ENCODE measurements at places on chromosomes 12 and 14.
A peak's percentile ranks its signal among the peaks of the same experiment; 100 is the strongest.

DNA sequence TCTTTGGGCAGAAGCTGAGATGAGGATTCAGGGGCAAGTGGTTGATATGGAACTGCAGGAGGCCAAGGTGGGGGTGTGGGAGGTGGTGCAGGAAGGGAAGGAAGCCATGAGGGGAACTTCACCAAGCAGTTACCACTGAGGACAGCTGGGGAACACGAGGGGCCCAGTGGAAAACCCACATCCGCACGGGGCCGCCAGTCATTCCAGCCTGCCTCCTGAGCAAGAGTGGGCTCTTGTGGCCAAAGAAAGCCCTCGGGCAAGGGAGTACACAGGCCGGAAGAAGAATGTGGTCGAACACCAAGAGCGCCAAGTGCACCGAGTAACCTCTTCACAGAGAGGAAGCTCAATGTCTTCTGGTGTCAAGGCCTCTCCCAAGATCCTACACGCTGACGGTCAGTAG lies 252.2 kb upstream of the FOXN3 start:
- no peak for DNase-seq

GRCh38 chr14:77457115-77457521 lies 283 bp downstream of the VIPAS39 start:
- DNase-seq: no peak

GRCh38 chr12:67714648-67715047 lies 66.1 kb downstream of the DYRK2 start:
- DNase-seq: no peak

- no peak for DNase-seq
Measured at GRCh38 chr14:67373347-67373746, 13.2 kb downstream of the EIF2S1 start.

DNA sequence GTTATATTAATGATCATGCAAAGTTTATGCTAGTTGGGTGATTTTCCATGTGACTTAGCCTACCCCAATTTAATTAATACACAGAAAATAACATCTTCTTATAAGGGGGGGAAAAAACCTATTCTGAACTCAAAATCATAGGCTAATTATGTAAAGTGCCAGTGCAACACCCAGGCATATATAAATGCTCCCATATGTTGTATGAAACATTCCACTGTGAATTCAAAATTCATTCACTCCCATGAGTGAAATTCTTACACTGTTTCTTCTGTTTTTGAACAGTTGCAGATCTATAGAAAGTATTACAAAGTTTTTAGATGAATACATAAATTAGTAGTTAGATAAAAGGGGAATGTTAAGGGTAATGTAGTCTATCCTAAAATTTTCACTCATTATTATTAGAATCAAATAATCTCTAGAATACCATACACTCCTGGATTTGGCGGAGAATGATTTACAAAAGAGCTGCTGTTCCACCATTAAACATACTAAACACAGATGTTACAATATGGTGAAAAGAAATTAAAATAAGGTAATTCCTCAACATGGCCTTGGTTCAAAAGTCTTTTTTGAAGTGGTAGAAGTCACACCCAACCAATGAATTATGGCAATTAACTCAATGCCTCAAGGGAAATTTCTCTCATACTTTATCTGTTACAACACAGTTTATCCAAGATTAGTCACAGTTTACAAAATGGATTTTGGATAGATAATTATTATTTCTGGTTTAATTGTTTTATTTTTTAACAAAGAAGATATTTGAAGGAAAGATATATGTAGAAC lies 454.1 kb upstream of the FLRT2 start:
- no peak for DNase-seq

- DNase-seq: peak; percentile 24
Measured at GRCh38 chr14:23537351-23538049, 14.1 kb downstream of the ZFHX2 start.

DNA sequence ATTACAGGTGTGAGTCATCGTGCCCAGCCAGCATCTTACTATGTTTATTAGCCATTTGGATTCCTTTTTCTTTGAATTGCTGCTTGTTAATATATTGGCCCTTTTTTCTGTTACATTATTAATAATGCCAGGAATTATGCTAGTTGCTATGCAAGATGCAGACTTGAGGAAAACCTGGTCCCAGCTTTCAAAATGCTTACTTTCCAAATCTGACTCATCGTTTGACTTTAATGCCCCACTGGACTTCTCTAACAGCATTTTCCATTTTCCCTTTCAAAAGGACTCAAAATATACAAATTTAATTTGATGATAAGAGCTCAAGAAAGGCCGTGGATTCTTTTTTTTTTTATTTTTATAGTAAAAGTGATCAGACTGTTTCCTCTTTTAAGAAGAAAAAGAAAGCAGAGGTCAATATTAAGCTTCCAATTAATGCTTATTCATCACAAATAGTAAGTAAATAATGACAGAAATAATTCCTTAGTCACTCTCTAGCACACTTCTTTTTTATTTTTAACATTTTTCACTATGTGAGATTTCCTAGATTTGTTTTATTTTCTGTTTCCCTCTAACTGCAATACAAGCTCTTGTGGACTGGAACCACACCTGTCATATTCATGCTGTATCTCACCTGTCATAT lies 146.1 kb upstream of the FGD4 start:
- DNase-seq: no peak

GRCh38 chr12:117380083-117380482 lies 18.7 kb upstream of the NOS1 start:
- no peak for DNase-seq

- DNase-seq: no peak
Measured at GRCh38 chr14:90034835-90035525, 26.8 kb upstream of the KCNK13 start.

DNA sequence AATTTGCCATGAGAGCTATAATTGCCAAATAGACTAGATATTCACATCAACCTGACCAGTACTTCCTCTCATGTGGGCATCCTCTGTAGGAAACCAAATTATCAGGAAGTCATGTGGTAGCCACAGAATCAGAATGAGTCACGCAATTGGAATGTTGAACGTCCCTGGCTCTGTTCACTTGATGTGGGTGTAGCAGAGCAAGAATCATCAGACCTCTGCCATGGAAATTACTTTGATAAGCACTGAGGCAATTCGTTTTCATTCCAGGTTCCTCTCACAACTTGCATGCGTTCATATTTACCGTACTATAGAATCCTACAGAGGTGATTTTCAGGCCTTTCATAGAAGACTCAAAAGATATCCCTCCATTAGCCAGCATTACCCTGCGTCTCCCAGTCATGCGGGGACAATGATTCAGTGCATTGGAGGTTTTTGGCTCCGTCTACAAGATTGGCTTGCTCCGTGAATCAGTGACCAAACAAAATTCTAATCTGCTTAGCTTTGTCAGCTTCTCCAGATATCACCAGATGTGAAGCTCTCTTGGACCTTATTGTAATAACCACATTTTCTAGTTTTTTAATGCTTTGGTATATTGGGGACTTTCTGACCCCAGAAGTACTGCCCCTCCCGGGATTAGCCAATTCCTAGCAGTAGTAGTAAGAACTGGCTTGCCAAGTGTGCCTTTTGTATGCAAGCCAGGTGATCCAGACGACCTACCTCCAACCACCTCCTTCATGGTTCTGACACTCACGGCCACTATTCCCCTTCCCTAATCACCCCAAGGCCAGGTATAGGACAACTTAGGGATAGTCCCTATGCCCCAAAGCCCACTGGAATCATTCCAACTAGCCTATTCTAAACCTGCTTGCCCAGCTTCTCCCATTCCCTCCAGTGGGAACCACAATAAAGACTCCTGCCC lies 133.4 kb downstream of the KICS2 start:
- DNase-seq: no peak

- peak; percentile 42 for DNase-seq
Measured at GRCh38 chr12:107990325-107990724, 138.8 kb upstream of the WSCD2 start.

GRCh38 chr12:77728018-77728417 lies 102.7 kb upstream of the NAV3 start:
- no peak for DNase-seq

GRCh38 chr12:52086366-52086765 lies 6.9 kb downstream of the SMIM41 start:
- no peak for DNase-seq

DNA sequence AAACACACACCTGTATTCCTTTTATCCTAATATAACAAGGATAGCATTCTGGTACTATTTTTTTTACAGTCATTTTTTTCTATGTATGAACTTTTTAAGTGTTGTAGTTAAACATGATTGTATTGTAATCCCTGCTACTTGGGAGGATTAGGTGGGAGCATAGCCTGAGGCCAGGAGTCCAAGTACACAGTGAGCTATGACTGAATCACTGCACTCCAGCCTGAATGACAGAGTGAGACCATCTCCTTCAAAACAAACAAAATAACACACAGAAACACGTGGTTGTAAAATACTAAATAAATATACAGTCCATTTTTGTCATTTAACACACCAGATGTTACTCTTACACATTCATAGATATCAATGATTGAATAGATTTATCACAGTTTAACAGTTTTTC lies 56.9 kb downstream of the MAP4K5 start:
- no peak for DNase-seq

DNA sequence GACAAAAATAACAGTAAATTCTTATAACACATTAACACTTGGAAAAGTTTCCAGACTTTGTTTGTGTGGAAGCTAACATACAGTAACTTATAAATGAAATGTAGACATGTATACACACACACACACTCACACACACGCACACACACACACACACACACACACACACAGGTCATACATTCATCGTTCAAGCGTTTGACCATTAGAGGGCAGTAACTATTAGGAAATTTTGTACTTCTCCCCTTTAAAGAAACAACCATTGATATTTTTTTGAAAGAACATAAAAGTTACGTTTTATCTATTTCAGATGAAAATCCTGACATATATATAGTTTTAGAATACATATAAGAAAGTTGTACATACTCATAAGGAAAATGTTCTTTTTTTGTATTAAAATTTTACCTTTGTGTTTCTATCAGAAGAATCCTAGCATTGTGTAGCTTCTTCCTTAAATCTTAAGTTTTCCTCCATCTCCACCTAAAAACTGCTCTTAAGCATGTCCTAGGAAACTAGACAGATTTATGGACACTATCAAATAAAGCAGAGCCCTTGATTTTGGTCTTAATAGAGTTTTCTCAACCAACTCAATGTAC lies 29.0 kb downstream of the PTPRQ start:
- DNase-seq: peak; percentile 34

- no peak for DNase-seq
Measured at GRCh38 chr12:65505386-65506121, 227.1 kb downstream of the MSRB3 start.

DNA sequence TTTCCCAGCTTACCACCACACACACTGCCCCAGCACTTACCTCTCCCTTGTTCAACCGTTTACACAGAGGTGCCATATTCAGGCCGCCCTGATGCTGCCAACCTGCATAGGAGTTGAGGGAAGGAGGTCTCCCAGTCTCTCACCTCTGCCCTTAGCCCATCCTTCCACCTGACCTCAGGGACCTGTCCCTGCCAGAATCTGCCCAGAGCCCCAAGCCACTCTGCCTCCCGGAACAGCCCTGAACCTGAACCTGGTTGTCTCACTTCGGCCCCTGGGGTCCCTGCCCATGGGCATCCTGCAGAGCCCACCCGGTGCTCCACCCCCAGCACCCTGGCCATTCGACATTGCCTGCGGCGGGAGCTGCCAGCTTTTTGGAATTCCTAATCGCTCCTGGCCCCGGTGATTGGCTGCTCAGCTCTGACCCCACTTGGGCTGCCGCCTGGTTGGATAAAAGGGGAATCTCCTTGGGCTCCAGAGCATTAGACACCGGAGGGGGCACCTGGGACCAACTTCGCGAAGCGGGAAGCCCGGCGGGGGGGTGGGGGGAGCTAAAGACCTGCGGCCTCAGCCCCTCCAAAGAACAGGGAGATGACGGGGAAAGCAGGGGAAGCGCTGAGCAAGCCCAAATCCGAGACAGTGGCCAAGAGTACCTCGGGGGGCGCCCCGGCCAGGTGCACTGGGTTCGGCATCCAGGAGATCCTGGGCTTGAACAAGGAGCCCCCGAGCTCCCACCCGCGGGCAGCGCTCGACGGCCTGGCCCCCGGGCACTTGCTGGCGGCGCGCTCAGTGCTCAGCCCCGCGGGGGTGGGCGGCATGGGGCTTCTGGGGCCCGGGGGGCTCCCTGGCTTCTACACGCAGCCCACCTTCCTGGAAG lies at the start of gene VSX2:
Gene VSX2 (plus strand): TSS at position 476 of the 874 bp plus-strand sequence. CDS start 113 bp downstream, at position 589.
- DNase-seq: no peak

DNA sequence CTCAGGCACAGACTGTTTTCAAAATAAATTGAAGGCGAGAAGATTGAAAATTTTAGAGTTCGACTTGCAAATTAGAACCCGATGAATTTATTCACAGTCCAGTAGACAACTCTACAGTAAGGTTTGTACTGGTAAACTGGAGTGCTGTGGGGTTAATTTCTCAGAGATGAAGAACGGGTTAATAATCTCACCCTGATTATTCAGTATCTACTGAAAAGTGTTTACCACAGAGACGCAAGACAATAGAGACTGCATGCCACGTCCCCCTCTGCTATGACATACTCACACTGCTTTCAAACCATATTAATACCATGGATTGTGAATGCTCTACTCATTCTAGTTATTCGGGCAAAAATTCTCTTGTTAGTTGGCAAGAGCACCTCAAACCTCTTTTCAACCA lies 36.1 kb downstream of the CFL2 start:
- DNase-seq: no peak

- DNase-seq: no peak
Measured at GRCh38 chr14:68396461-68396860, 396.4 kb downstream of the ZFP36L1 start.

GRCh38 chr14:23071921-23072539 lies 14.7 kb upstream of the CDH24 start:
- DNase-seq: no peak

- DNase-seq: no peak
Measured at GRCh38 chr12:49129332-49130150, 1.7 kb downstream of the TUBA1B start.

GRCh38 chr14:103408491-103409155 lies 23.4 kb downstream of the MARK3 start:
- DNase-seq: no peak

- no peak for DNase-seq
Measured at GRCh38 chr12:2779281-2779680, 15.5 kb upstream of the FKBP4 start.

GRCh38 chr12:83865431-83865830 lies 1047.2 kb downstream of the SLC6A15 start:
- DNase-seq: no peak

DNA sequence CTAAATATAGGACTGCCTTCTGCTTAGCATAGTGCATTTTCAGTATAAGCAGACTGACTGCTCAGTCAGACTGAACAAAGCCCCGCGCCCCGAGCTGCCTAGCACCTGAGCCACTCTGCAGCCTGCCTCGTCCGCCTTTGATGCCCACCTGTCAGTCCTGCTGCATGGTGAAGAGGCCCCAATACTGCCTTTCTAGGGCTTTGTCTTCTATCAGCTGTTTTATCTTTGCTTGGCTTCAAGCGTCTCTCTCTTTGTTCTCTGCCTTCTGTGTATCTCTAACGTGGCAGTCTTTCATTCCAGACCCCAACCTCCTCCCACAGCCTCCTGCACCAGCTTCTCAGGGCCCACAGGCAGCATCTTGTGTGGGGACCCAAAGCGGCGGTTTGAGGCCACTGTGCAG lies 1001.0 kb downstream of the VRK1 start:
- DNase-seq: no peak

DNA sequence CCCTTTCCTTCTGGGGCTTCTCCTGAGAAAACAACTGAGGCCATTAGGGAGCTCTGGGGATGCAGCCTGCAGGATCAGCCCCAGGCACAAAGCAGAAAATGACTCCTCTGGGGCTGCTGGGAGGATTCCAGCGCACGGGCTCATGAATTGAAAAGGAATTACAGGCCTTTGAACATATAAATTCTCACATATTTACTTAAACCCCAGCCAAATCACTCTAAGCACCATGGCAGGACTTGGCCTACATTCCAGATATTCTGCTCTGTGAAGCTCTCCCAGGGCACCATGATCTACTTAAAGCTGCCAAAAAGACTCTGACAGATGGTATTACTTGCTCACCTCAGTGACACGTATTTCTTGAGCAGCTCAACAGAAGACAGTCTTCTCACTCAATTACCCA lies 87.2 kb downstream of the ZFC3H1 start:
- DNase-seq: no peak

Measured in NCI-H1694 treated with DMSO at 0.1 percent for 48 hours (cell line).